ENCODE measurements at places on chromosomes 7 and 10. TPM values are rescaled to one million over a fixed set of nuclear protein-coding genes. Genes with fewer than 3 reads are reported as not detected.

GRCh38 chr10:121791761-121792160 lies 136.1 kb downstream of the ATE1 start:
- no peak for DNase-seq

DNA sequence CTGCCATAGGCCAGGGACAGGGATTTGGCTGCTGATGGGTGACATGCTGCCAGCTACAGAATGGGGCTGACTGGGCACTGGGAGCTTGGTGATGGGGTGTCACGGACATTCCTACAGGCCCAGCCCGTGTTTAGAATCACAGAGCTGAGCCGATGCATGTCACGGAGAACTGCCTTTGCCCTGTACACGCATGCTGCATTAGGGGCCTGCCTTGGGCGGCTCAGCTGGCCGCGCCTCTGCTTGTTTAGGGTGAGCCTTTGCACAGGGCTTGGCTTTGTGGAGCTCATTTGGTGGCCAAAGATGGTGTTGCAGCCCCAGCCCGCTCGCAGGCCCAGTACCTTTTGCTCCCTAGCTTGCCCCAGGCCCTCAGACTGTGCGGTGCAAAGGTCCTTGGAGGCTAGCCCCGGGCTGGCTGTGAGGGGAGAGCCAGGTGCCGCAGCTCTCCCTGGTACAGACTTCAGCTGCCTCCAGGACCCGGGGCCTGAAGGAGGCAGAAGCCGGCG lies 108.4 kb upstream of the BTBD16 start:
- no peak for DNase-seq

GRCh38 chr10:70753026-70753663 lies 32.0 kb downstream of the TBATA start:
- DNase-seq, result no peak

GRCh38 chr7:105429746-105430612 lies 41.3 kb upstream of the SRPK2 start:
- no peak for DNase-seq

DNA sequence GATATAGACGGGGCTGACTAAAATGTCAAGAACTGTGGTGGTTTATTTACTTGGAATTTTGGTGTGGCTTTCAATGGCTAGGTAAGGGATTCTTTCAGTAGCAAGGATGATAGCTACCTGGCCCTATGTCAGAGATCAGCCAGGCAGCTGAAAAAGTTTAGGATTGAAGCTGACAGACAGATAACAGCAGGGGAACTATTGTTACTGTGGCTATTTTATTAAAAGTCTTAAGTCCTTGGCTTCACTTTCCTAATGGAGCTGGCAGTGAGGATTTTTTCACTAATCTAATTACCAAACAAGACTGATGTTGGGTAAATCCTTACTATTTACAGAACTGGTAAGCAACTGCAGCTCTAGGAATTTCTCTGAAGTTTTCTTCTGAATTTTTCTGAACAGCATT lies 72.4 kb upstream of the ANLN start:
- DNase-seq, result no peak

The CXCL12 gene
- total RNA-seq, result 96.6 TPM

DNA sequence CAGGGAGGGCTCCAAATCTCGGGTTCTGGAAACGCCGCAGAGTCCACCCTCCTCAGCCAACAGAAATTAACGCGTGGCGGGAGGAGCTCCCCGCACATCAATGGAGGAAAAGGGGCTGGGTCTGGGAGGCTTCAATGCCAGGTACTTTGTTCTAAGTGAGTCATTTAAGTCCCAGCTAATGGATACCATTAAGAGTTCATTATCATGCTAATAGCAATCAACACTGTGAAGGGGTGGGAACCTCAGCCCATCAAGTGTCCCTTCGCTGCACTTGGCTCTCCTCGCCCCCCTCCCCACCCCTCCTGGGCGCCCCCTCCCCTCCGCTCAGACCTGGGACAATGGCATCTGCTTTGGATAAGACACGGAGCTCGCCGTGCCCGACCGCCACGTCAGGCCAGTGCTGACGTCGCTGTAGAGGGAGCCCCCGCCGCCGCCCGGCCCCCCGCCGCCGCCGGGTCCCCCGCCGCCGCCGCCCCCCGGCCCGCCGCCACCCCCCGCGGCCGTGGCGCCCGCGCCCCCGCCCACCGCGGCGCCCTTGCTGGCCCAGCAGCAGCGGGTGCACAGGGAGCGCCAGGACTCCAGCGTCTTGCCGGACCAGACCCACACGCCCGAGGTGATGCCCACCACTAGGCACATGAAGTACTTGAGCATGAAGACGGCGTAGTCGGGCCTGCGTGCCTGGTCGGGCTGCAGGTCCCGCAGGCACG lies 2.9 kb downstream of the FZD8 start:
- DNase-seq, result no peak

- DNase-seq, result no peak
These were observed 121.5 kb upstream of the SH2B2 start for GRCh38 chr7:102165136-102165535.

DNA sequence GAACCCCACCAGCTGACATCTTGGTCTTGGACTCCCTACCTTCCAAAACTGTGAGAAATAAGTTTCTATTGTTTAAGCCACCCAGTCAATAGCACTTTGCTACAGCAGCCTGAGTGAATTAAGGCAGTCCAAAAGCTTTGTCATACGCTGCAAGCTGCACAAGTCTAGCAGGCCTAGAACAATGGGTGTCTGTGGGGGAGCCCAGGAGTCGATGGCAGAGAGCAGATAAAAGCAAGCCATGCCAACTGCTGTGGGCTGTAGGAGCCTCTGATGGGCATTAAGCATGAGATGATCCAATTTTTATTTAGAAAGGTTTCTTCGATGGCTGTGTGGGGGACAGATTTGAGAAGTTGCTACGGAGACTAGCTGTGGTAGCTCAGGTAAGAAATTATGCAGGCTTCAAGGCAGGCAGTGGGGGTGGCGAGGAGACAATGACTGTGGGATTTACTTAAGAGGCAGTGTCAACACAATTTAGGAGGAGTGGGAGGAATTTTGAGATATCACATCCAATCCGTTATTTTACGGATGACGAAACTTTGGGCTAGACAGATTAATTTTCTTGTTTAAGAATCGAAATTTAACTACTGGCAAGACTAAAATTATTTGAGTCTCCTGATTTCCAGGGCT lies 110.4 kb downstream of the NRCAM start:
- no peak for DNase-seq

GRCh38 chr7:96968981-96969380 lies 36.4 kb upstream of the DLX6 start:
- DNase-seq, result no peak

- DNase-seq, result no peak
These were observed 3.5 kb upstream of the NACAD start for GRCh38 chr7:45092100-45092930.

The SYT15 gene
- total RNA-seq, result 3.4 TPM

The VGF gene
- not detected for total RNA-seq

- DNase-seq, result no peak
These were observed 98.4 kb downstream of the LYZL1 start for GRCh38 chr10:29387269-29387668.

- DNase-seq, result no peak
These were observed 210.5 kb upstream of the SHH start for GRCh38 chr7:156022483-156023459.

The TYW1B gene
- total RNA-seq, result 1.9 TPM

DNA sequence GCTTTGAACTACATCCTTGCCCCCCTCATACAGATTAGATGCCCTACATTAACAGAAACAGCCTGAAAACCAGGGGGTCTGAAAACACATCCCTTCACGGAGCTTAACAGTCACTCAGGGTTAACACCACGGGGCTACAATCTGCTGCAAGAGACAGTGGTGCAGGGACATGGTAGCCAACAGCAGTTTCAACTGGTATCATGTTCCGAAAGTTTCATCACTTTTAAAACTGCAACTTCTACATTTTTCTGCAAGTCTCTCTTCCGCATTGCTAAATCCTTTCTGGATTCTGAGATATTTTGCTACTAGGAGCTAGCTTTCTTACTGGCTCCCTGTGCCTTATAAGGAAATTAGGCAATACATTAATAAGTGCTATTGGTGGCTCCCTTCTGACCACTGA lies 92.6 kb downstream of the JAZF1 start:
- no peak for DNase-seq

DNA sequence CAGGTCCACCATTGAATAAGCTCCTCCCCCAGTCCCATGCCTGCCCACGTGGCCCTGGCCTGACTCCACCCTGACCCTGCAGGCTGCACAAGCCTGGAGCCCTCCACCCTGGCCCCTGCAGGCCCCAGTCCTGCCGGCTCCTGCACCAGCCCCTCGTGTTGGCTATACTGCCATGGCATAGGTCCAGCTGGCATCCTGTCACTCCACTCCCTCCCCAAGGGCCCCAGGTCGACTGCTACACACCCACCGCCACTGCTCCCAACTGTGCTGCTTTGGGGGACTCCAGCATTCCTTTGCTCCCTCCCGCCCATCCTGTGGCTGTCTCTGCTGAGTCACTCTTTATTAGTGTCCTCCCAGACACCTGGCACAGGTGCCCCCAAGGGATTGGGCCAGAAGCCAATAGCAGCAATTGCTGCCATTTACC lies 32.4 kb upstream of the HSPA12A start:
- no peak for DNase-seq

- DNase-seq, result no peak
These were observed 59.5 kb downstream of the HBP1 start for GRCh38 chr7:107228291-107228690.

DNA sequence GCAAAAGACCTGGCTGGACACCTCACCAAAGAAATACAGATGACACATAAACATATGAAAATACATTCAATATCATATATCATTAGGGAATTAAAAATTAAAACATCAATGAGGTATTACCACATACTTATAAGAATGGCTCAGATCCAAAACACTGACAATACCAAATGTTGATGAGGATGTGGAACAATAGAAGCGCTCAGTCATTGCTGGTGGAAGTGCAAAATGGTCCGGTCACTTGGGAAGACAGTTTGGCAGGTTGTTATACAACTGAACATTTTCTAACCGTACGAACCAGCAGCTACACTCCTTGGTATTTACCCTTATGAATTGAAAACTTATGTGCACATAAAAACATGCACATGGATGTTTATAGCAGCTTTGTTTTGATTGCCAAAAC lies 38.5 kb downstream of the ZMYND11 start:
- DNase-seq, result no peak

- no peak for DNase-seq
These were observed 779 bp downstream of the C1QL3 start for GRCh38 chr10:16520900-16521299.

The MSRB2 gene
- total RNA-seq, result 23.6 TPM

DNA sequence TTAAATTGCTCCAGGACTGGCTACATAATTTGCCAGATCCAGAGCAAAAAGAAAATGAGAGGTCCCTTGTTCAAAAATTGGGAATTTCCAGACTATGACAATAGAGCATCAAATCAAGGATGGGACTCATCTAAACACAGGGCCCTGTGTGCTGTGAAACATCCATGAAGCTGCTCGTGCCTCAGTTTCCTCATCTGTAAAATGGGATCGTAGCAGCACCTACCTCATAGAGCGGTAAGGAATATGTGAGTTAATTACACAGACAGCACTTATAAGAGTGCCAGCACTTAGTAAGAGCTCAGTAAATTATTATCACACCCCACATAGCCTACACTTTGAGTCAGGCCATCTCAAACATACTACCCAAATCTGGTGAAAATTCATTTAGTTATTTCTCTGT lies 135.9 kb upstream of the RHEB start:
- DNase-seq, result no peak

- peak; percentile 33 for DNase-seq
These were observed 108.1 kb upstream of the AGR3 start for GRCh38 chr7:16989811-16990413.

GRCh38 chr10:77944519-77944918 lies 18.0 kb upstream of the DLG5 start:
- no peak for DNase-seq

The AZGP1 gene
- 70.9 TPM for total RNA-seq

GRCh38 chr7:92708111-92709042 lies 118.2 kb upstream of the FAM133B start:
- DNase-seq, result no peak

The VWA2 gene
- total RNA-seq, result 0.48 TPM

DNA sequence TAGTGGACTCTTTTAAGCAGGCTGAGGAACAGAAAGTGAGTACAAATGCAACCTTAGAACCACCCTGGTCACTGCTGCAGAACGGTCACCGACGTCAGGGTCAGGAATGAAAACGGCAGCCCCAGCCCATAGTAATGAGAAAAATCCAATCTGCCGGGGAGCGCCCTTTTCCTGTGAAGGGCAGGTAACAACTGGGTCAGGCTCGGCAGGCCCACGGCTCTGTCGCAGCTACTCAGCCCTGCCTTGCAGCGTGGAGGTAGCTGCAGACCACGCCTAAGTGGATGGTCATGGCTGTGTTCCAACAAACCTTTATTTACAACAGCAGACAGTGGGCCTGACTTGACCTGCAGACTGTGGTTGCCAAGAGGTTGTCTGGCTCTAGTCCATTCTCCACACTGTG lies 563.2 kb downstream of the DNAJB6 start:
- no peak for DNase-seq

DNA sequence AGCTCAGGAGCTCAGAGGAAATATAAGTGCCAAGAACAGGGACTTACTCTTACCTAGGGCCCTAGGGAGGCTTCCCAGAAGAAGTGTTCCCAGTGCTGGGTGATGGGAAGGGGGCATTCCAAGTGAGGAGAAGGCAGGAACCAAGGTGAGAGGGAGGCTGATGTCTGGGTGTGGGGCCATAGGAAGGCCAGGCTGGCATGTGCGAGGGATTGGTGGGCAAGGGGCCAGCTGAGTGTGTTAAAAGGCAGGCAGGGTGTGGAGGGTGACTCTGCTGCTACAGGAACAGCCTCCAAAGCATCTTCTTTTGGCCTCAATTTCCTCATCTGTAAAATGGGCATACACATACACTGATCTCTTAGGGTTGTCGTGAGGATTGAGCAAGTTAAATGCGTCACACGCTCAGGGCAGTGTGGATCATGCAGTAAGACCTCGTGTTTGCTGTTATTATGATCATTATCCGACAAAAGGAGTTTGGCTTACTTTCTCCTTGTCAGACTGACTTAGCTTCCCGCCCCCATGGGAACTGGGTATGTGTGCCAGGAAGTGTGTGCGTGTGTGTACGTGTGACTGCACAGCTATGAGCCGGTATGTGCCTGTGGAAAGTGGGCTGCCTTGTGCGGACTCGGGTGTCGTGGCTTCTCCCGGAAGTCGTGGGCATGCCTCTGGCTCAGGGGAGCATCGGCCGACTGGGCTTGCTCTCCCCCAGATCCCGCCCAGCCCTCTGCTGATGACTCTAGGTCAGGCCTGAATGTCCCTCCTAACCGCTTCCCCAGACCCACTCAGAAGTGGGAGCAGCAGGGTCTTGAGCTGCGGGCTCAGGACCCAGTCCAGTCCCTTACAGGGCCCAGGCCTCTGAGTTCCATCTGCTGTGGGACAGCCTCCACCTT lies 59.6 kb downstream of the NEURL1 start:
- DNase-seq, result no peak

The SLC13A1 gene
- total RNA-seq, result not detected

The INSIG1 gene
- 125 TPM for total RNA-seq

The HOXA6 gene
- total RNA-seq, result 1.1 TPM

The EBLN1 gene
- not detected for total RNA-seq

The RADIL gene
- 1.1 TPM for total RNA-seq
